Activated naive CD4-positive, alpha-beta T cell (primary cell): ENCODE measurements at places on chromosomes 6 and 20.

- no peak for DNase-seq
These were observed 265.4 kb downstream of the THBS2 start for GRCh38 chr6:168988280-168988679.

GRCh38 chr6:1477432-1478090 is 88.2 kb downstream of the FOXF2 start:
- no peak for DNase-seq

DNA sequence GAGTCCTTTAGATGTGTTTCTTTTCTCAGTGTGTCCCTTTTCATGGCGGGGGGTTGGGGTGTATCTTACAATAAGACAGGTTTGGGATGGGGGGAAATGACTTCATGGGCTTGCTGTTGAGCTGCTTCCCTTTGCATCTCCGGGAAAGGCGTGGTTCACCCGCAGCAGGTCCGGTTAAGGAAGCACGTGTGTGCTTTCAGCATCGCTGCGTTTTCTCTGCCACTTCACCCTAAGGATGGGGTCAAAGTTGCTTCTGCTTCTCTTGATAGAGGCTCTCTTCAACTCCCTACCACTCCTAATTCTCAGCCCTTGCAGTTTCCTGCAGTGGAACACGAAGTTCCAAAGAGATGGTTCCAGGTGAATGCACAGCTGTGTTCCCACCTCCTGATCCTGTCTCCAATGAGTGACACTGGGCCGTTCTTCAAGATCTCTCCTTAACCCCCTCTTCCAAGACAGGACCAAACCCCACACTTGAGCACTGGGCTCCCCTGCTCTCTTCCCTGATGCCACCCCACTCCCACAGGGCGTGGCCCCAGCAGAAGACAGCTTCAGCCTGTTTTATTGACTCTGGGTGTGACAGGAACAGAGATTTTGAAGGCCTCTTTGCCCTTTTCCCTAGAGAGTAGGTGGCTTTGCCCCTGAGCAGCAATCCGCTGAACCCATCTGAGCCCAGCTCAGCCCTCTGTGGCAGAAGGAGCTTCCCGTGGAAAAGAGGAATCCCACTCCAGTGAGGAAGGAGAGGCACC is 85.2 kb downstream of the PLEKHG1 start:
- no peak for DNase-seq

DNA sequence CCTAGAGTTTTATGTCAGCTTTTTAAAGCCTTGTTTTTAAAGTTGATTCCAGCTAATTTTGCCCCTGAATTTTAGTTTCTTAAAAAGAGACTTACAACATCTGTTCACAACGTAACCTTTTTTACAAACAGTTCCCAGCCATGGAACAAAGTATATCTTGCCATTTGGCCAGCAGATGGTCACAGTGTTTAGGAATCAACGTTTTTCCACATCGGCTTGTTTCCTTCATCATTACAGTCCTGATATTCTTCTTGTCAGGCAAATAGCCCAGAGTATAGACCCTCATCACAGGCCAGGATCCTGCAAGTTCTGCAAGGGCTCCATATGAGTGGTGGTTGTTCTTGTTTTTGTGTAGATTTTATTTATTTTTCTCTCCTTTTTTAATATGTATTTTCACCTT is 341.7 kb upstream of the HTR1E start:
- no peak for DNase-seq

- DNase-seq: no peak
These were observed 1.2 kb downstream of the ACSS1 start for GRCh38 chr20:25056690-25057233.

- DNase-seq: no peak
These were observed 151.7 kb upstream of the DST start for GRCh38 chr6:56794421-56794820.

DNA sequence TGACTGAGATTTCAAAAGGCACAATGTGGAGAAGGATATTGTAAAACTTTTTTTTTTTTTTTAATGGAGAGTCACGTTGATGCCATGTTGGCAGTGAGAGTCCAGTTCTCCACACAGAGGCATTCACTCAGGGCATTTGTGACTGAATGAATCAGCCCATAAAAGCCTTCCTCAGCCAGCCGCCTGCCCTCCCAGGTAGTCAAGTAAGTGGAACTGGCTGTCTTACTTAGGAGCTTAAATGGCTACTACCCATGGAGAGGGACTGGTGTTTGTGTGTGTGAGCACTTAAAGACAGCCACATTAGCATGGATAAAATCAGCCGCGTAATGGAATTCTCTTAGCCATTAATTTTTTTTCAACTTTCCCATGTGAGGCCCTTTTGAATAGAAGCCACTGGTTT is 12.6 kb downstream of the AAR2 start:
- DNase-seq: no peak

- DNase-seq: no peak
These were observed 23.7 kb upstream of the TFAP2C start for GRCh38 chr20:56605261-56605996.

DNA sequence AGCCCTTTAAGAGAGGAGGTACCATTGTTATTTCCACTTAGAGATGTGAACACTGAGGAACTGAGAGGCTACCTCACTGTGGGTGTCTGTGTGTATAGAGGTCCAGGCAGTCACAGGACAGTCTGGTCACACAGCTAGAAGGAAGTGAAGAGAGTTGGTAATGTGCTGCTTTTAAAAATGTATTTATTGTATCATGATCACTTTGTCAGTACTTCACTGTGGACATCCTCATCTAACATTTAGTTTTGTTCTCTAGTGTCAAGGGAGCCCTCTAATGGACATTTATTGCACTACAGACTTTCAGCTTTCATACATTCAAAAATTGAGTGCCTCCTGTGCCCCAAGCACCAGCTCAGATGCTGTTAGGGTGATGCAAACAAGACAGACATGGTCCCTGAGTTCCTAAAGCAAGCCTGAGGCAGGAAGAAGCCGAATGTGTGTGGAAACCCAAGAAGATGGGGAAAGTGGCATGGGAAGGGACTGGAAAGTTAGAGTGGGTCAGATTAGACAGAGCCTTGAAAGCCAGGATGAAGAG is 123.0 kb downstream of the SLC16A10 start:
- no peak for DNase-seq

DNA sequence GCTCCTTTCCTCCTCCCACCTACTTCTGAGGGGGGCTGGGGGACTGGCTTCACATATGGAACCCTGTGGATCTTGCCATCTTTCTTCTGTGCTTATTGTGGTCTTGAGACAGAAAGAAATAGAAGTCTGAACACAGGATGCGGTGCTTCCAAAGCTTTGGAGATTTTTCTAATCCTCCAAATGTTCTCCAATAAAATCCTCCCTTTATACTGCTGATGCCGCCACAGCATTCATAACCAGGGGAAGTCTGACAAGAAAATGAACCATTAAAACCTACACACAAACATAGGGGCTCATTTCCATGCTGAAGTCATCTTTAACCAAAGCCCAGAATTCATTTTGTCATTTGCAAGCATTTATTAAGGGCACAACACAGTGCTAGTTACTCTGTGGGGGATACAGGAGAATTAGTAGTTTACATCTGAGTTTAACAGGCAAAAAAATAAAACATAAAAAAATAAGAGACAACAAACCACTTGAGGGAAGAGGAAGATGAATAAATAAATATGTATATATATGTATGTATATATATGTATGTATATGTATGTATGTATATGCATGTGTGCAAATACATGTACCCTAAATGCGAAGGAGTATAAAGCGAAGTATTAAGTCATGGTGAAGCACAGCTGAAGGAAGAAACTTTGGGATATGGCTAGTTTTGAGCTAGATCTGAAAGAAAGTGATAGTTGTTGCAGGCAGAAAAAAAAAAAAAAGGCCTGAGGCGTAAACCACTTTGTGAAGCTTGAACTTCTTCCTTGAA is 5.9 kb upstream of the PTPRK start:
- no peak for DNase-seq

GRCh38 chr20:46559001-46559400 is 8.5 kb upstream of the OCSTAMP start:
- no peak for DNase-seq

DNA sequence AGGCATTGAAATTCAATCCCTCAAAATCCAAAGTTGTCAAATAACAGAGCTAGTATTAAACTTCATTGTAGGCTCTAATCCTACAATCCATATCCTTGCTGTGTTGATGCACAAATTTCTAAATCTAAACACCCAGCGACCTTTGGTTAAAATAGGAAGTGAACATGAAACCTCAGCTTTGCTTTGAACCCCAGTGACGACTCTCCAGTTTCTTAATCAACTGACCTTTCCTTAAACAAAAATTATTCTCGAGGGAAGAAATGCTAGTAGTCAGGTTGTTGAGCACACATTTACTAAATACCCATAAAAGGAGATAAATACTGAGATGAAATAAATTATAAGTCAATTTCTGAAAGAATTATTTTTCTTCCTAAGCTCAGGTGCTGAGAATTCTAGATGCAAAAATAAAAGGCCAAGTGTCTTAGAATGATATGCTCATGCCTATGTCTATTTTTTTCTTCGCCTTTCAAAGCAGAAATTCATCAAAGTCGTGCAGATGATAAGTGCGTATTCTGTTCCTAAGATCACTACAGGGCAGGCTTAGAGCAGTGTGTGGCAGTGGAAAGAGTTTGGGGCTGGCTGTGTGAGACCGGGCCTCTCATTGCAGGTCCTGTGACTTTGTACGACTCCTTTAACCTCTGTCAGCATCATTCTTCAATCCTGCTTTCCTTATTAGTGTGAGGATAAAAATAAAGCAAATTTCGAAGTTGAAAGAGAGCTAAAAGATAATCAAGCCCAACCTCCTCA is 208.7 kb downstream of the PRL start:
- no peak for DNase-seq

GRCh38 chr20:20373091-20373571 is 5.2 kb downstream of the INSM1 start:
- no peak for DNase-seq

GRCh38 chr6:2738373-2738979 is 12.2 kb downstream of the MYLK4 start:
- DNase-seq: peak; percentile 27

GRCh38 chr6:143505111-143505510 is 6.4 kb downstream of the FUCA2 start:
- DNase-seq: no peak

DNA sequence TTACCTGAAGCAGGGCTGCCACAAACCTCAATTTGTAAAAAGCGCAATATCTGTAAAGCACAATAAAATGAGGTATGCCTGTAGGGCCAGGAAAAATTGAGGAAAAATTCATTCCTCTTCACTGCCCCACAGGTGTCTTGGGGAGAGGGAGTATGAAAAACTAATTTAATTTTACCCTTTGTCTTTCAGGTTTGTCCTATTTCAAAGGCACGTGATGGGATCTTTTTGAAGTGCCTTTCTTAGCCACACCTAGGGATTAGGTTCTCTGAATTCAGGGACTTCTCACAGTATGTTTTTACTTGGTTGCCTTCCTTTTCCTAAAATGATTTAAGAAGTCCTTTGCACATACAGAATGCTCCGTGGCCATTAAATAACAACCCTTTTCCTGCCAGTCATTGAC is 71.9 kb downstream of the NCOA3 start:
- DNase-seq: no peak

DNA sequence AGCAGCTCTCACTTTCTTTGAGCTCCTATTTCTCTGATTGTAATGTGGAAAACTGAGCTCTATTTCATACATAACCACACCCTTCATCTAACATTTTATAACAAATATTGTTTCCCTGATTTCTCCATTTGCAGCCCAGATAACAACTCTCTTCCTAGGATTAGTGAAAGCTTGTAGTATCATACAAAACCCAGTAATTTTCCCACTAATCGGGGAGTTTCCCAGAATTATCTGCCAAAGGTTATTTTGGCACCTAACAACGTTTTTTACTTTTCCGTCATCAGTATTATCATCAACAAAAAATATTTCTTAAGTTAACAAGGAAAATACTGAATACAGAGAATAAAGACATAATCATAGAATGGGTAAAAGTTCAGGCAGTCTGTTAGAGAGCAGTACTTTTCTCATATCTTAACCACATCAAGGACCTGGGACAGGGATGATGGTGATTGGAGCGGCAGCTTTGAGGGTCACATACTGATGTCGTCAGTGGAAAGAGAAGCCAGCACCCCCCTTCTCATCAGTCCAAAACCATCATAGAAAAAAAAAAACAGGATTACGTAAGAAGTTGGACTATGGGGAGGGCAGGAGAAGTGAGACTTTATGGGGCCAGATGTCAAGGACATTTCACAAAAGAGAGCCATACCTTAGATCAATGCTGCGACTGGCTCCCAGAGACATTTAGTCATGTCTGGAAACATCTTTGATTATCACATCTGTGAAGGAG is 166.1 kb upstream of the TNFAIP3 start:
- DNase-seq: no peak

- DNase-seq: no peak
These were observed 1027.9 kb upstream of the ADGRB3 start for GRCh38 chr6:67606906-67607828.

DNA sequence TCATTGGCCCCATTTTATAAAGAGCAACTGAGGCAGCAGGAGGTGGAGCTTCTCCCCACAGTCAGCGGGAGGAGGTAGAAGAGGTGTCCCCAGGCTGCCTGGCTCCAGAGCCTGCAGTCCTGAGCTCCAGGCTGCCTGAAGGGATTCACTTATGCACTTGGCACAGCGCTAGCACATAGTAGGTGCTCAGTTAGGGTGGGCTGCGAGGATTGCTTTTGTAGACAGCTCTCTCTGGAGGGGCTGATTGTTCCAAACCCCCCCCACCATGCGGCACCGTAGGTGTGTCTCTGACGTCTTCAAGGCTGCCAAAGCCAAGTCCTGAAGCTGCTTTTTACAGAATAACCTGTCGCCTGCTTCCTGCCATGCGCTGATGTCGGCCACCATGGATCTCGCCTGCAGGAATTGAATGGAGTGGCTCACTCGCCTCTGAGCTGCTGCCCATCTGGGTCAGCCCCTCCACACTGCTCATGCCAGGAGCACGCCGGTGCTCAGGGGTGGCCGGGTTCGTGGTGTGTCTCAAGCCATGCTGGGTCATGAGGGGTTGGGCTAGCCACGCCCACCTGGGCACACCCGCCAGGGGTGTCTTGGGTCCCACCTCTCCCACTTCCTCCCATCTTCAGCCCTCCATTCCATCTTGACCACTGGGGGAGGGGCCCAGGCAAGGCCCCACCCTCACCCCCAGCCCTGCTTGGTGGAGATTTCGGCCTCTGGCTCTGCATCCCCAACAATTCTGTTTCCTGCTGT is 59.8 kb downstream of the BCAS4 start:
- DNase-seq: no peak

DNA sequence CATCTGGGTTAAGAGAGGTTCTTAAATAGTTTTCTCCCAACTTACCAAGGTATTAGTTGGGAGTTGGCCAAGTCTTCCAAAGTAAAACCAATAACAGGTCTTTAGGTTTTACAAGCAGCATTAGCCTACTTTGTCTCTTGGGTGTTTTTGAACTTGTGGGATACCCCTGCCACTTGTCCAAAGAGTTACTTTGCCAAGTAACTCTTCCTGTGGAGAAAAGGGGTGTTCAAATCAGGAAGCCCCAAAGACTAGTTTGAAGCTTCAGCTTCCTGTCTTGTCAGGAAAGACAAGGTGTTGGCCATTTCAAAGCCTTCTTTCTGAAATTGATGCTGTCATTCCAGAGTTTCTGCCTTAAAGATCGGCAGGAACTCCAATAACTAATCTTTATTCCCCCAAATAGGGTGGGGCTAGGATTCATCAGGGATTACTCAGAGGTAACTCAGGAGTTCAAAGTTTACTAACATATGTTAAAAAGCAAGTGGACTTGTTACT is 822 bp downstream of the RAB22A start:
- DNase-seq: no peak
